ENCODE measurements at places on chromosomes 5 and 9.
A peak's percentile ranks its signal among the peaks of the same experiment; 100 is the strongest.

GRCh38 chr5:154138701-154139100, 51.8 kb upstream of the GALNT10 start:
- peak; percentile 3 for DNase-seq

DNA sequence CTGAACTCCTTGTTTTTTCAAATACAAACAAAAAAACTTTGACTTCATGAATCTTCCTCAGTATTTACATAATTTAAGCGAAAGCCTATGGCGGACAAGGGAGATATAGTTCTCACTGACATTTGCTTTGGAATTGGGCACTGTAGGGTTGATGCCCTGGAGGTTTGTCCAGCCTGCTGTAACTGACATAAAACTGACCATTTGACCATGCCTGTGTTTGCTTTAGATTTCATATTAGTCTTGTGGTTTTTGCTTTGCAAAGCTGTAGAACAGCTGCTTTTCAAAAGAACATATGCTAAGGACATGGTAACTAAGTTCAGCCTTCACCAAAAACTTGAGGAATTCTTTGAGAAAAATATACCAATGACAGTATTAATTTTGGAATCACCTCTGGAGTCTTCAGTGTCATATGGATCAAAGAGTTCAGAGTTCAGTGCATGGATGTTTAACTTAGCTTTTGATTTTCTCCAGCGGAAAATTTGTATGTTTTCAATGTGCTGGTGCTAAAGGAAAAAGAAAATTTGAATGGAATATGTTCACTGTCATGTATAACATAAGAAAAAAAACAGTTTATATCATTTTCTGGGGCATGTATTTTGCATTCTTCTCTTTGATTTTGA, 1013.1 kb downstream of the NR2F1-AS1 start:
- no peak for DNase-seq

DNA sequence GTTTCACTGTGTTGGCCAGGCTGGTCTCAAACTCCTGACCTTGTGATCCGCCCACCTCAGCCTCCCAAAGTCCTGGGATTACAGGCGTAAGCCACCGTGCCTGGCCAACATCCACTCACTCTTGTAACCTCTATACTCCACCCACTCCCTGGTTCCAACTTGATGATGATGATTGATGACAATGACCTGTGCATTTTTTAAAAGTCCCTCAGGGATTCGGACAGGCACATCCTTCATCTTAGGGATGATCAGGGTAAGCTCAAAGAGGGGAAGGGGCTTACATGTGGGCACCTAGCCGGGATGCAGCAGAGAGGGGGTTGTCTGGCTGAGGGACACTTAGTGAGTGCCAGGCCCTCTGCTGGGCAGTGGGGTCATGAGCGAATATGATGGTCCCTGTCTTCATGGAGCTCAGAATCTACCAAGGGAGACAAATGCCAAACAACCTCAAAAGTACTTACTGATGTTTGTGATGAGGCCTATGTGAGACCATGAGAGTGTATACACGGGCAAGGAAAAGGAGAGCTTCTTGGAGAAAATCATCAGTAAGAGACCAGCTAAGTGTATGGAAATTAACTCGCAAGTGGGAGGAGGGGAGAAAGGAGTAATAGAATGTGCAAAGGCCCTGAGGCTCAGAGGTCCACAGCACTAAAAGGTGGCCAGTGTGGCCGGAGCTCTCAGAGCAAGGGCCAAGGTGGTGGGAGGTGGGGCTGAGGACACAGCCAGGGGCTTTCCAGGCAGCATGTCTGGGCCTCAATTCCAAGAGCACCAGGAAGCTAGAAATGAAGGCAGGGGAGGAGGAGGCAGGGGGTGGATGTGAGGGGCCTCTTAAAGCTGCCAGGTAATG, 27.4 kb downstream of the LHX2 start:
- DNase-seq, result no peak

DNA sequence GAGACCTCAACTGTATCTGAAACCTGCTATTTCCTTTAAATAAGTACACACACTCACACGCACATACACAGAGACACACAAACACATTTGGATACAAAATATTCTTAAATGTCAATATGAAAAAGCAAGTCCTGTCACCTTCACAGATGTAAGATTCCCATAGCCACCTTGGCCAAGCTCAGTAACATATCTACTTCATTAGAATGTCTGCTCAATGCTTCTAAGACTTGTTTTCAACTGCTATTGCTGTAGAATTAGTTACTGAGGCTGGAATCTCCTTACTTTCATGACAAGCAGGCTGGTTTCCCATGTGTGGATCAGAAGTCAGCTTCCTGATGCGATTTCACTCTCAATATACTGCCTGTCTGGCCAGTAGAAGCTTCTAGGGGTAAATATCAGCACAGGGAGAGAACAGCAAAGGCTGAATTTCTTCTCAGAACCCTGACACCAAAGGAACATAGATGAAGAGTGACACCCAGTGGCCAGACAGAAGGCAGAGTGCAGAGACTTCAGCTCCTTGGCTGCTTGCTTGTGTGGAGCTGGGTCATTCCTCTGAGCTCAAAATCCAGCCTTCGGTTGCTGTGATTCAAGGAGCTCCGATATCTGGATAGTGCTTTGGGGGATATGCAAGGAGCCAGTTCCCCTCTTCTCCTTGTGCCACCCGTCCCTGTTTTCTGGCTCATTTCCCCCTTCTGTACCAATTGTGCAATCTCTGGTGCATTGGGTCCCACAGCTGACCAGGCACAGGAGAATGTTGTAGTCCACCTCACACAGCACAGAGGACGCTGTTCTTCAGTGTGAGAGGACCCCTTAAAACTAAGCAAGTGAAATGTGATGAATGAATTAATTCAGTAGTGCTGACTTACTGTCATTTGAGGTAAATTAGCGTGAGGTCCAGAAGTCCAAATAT, 26.6 kb upstream of the ABLIM3 start:
- peak; percentile 76 for DNase-seq

GRCh38 chr9:91027005-91027404, 225.4 kb downstream of the SYK start:
- no peak for DNase-seq

DNA sequence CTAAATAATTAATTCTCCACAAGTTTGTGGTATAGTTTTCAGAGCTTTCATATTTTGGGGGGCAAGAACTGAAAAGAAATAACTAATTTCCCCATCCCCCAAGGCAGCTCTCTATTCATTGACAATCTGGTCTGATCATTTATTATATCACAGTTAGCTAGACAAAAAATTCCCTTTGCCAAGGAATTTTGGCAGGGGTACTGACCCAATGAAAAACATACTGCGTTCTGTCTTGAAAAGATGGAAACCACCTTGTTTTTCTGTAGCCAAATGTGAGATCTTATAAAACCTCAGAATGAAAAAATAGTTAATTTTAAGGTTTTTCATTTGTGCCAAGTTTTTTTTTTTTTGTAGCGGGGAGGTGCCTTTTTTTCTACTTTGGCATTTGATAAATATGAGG, 1008.9 kb downstream of the EFNA5 start:
- DNase-seq, result no peak

DNA sequence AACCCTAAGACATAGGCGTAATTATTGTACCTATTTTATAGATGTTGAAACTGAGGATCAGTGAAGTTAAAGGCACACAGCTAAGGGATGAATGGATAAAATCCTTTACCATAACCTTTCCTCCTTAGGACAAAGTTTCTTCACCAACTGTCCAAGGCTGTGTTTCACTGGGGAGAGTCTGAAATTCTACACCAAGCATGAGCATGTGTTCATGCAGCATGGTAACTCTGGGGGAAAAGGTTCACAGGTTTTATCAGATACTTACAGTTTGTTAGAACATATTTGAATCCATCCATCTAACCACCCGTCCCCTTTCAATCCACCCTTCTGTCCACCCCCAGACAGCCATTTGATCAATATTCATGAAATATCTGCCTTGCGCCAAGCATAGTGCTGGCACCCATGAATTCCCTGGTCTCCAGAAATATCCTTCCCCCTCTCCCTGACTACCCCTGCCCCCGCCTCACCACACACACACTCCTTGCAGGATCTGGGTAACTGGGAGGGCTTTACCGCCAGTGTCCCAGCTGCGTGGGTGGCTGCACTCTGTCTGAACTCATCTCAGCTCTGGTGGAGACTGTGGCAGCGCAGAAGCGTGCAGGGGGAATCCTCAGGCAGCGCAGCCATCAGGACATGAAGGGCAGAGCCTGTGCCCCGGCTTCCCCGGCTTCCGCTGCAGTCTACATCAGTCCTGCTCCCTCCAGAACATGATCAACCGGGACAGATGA, 6.3 kb upstream of the KCNIP1 start:
- no peak for DNase-seq

All from amniotic epithelial cell (primary cell).